ENCODE measurements at places on chromosomes 2 and 18.

DNA sequence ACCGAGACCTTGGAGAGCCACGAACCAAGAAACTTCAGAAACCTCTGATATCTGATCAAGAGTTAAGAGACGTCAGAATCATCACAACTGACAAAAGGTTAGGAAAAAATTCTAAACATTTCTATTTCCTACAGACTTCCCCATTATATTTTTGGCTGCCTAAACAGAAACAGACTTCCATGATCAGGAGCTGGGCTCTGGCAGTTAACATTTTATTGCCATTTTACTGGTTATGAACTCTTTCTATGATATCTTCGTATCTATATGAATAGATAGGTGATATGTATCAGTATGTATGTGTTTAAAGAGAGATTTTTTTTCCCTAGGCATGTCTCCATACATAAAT is 31.1 kb upstream of the PPP1R1C start:
- DNase-seq = no peak

DNA sequence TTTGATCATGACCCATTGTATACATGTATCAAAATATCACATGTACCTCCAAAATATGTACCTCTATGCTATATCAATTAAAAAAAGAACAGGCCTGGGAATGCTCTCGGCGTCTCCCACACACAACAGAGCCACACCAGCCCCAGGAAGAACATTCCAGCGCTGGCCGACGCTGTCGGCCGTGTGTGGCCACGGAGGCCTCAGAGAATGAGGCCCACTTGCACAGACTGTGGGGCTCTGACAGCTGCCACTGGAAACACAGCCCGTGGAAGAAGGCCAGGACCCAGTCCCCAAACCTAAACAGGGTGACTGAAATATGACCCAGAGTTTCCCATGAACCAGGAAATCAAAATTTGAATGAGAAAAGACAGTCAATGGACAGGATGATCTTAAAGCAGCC is 69.7 kb downstream of the EIPR1 start:
- DNase-seq = no peak

GRCh38 chr18:57175532-57175931 is 28.6 kb downstream of the BOD1L2 start:
- no peak for DNase-seq

DNA sequence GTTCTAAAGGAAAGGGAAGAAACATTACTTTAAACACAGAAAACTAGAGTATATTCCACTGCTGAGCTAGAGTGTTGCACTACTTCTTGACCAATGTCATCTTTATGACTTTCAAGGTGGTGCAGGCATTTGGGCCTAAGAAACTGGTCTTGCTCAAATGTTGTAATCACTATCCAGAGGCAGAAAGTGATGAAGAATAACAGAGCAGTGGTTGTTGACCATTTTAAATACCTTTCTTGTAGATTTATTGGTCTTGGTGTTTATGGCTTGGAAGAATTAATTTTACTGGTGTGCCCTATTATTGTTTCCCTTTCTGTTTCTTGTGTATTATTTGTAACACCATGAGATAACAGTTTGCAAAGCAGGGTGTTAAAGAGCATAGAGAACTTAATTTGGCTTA is 56.9 kb upstream of the SCN7A start:
- DNase-seq = no peak

GRCh38 chr18:3585656-3586509 is 135.9 kb downstream of the TGIF1 start:
- peak; percentile 83 for DNase-seq

- no peak for DNase-seq
Measured at GRCh38 chr18:24482821-24483220, 22.4 kb downstream of the HRH4 start.

- DNase-seq = no peak
Measured at GRCh38 chr18:55106906-55107305, 147.6 kb upstream of the CCDC68 start.

- DNase-seq = no peak
Measured at GRCh38 chr2:144462266-144462665, 57.7 kb downstream of the ZEB2 start.

DNA sequence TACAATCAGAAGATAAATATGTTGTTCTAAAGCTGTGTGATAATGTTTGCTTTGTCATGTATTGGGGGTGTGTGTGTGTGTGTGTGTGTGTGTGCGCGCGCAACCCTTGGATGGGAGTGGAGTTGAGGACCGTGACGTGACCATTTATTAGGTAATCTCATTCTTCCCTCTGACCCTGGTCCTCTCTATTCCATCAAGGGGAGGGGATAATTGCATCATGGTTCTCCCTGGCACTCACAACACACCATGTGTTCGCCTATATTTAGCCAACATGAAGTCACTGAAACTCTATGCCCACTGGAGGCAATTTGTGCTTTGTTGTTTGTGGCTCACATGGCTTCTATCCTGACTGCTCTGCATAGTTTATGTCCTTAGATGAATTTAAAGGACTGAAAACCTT is 79.8 kb upstream of the LRPPRC start:
- DNase-seq = no peak

- no peak for DNase-seq
Measured at GRCh38 chr18:58784601-58785137, 80.0 kb upstream of the ZNF532 start.

DNA sequence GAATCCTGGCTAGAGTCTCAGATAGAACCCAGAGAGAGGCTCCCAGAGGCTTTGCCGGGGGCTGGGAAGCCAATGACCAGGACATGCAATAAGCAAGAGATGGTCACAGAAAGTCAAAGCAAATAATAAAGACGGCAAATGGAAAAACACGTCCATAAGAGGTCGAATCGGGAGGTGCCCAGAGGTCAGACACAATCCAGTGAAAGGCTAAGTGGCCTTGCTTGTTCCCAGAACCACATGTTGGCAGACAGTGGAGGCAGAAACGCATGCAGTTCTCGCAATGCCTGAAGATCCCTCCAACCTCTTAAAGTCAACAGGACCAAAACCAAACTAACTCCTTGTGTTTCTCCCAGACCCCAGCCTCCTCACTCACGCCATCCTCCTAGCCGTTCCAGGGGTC is 3.0 kb downstream of the CYB5A start:
- DNase-seq = no peak

DNA sequence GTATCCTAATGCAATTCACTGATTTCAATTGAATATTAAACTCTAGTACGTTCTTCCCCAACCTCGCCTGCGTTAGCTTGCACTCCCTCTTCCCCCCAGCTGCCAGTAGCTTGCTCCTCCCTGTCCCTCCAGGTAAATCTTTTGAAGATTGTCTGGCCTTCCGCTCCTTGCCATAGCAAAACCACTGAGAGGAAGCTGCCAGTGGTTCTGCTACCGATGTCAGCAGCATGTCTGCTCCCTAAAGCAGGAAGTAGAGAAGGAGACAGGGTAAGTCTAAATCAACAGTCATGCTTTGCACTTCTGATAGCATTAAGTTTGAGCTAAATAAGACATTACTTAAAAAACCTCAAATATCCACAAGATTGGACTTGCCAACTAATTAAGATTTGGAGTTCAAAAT is 89.1 kb downstream of the SCN2A start:
- DNase-seq = no peak

- no peak for DNase-seq
Measured at GRCh38 chr2:129742415-129743180, 236.9 kb upstream of the RAB6C start.
